ENCODE measurements at places on chromosomes 11 and 22.

DNA sequence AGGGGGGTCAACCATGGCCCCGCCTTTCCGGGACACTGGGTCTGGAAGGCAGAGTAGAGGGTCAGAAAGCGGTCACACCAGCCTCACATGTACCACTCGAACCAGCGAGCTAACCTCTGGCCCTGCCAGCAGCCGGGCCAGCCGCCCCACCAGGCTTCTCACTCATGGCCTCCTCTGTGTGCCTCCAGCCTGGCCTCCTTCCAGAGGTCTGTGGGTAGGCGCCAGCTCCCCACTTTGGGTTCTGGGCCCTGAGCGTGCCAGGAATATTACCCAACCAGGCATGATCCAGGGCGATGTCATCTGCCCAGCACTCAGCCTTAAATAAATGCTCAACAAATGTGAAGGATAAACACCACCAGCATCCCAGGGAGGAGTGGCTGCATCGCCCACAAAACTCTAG, 5.8 kb downstream of the SCUBE1 start:
- H3K4me3 ChIP-seq: no peak overlapping the region
- no peak for DNase-seq
- no peak overlapping the region for H3K27ac ChIP-seq
- H3K27me3 ChIP-seq: peaks cover 4% of the 10 kb centered on the region
- peaks cover 2% of the 10 kb centered on the region for H3K4me1 ChIP-seq
- H3K36me3 ChIP-seq: no peaks in the 10 kb centered on the region

DNA sequence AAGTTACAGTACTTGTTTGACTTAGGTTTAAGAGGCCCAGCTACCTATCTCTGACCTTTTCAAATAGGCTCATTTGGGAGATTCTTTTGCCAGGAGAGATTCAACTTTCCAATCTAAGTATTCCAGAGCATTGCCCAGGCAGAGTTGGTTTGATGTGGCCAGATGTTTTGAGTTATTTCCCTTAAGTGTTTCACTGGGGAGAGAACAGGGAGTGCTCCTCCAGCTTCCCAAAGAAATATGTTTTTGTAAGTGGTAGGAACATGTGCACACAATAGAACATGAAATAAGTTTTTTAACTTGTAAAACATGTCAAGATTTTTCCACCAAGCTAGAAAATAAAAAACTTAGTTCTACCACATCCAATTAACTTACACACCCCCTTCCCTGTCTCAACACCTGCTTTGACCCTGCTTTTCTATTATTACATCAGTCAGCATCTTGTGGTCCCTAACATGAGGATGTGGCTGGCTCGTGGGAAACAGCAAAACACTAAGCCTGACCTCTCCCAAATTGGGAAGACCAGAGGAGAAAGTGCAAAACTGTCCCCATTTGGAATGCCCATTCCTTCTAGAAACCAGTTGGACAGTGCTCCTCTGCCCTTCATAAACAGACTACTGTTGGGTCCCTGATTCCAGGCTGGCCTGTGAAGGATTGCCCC, 70.4 kb upstream of the RASSF10 start:
- no peak for DNase-seq
- H3K4me1 ChIP-seq: no peaks in the 10 kb centered on the region
- H3K27me3 ChIP-seq: no peaks in the 10 kb centered on the region
- no peak overlapping the region for H3K27ac ChIP-seq

DNA sequence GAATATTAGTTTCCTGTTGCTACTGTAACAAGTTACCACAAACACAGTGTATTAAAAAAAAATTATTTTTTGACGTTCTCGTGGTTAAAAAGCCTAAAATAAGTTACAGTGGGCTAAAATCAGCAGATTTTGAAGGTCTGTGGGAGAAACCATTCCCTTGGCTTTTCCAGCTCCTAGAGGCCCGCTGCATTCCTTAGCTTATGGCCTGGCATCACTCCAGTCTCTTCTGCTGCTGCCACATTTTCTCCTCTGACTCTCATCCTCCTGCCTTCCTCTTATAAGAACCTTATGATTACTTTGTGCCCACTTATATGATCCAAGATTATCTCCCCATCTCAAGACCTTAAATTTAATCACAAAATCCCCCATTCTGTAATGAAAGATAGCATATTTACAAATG, 392.7 kb downstream of the GUCY1A2 start:
- H3K4me3 ChIP-seq: no peak overlapping the region
- no peak for DNase-seq
- H3K4me1 ChIP-seq: no peaks in the 10 kb centered on the region
- no peaks in the 10 kb centered on the region for H3K27me3 ChIP-seq
- no peaks in the 10 kb centered on the region for H3K36me3 ChIP-seq
- no peak overlapping the region for H3K27ac ChIP-seq

GRCh38 chr11:99325847-99326246, 305.1 kb downstream of the CNTN5 start:
- H3K27ac ChIP-seq: no peak overlapping the region
- no peak overlapping the region for H3K4me3 ChIP-seq
- DNase-seq: no peak
- H3K27me3 ChIP-seq: no peaks in the 10 kb centered on the region
- H3K36me3 ChIP-seq: no peaks in the 10 kb centered on the region
- no peaks in the 10 kb centered on the region for H3K4me1 ChIP-seq

DNA sequence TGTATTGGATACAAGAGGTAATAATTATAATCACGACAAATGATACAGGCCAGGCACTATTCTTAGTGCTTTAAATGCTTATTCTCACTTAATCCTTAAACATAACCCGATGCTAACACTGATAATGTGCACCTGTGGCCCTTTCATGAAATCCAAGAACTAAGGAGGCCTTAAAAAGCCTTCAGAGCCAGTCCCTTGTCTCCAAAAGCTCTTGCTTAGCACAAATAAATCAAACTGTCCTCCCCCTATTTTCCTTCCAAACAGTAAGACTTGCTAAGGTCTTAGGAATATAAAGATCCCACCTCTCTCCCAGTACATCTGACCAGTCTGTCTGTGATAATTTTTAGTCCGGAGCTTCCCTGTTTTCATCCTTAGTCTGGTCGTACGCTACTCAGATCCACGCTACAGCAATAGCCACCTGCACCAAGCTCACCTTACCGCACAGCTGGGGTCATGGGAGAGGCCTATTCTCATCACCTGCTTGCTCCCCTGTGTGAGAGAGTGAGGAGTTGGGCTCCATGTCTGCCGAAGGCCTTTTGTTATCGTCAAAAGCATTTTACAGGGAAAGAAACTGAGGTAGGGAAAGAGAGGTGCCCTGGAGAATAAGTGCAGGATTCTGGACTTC, 16.9 kb downstream of the FXYD6 start:
- no peaks in the 10 kb centered on the region for H3K4me1 ChIP-seq
- peaks cover 2% of the 10 kb centered on the region for H3K27me3 ChIP-seq
- no peaks in the 10 kb centered on the region for H3K36me3 ChIP-seq
- no peak overlapping the region for H3K27ac ChIP-seq

GRCh38 chr22:45212306-45212709, 28.4 kb downstream of the KIAA0930 start:
- no peak for DNase-seq
- peaks cover 1% of the 10 kb centered on the region for H3K27me3 ChIP-seq
- peaks cover 4% of the 10 kb centered on the region for H3K4me1 ChIP-seq

GRCh38 chr11:95661162-95661561, 128.4 kb downstream of the FAM76B start:
- H3K27ac ChIP-seq: no peak overlapping the region
- peaks cover 3% of the 10 kb centered on the region for H3K36me3 ChIP-seq
- no peak for DNase-seq
- H3K27me3 ChIP-seq: peaks cover 4% of the 10 kb centered on the region
- no peak overlapping the region for H3K4me3 ChIP-seq
- no peaks in the 10 kb centered on the region for H3K4me1 ChIP-seq

GRCh38 chr11:10400856-10401255, 54.2 kb upstream of the AMPD3 start:
- no peak overlapping the region for H3K27ac ChIP-seq
- DNase-seq: no peak
- peaks cover 4% of the 10 kb centered on the region for H3K27me3 ChIP-seq
- peaks cover 1% of the 10 kb centered on the region for H3K4me1 ChIP-seq
- H3K4me3 ChIP-seq: no peak overlapping the region

DNA sequence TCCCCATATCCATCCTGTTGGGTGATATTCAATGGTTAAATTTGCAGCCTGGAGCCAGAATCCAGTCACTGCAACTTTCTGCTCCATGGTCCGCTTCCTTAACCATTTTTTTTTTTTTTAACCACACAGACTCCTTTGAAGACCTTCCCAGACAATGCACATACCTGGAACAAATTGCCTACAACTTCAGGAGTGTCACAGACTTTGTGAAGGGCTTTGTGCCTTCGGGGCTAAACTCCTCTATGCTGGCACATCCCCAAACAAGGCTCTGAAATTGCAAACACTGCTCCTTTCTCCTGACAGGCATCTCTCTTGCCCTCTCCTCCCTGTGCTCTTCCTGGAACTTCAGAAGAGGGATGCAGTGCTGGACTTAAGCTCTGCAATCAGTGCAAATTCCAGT, 40.6 kb downstream of the TENM4 start:
- no peaks in the 10 kb centered on the region for H3K4me1 ChIP-seq
- H3K36me3 ChIP-seq: no peaks in the 10 kb centered on the region
- no peak overlapping the region for H3K27ac ChIP-seq
- no peak for DNase-seq
- H3K27me3 ChIP-seq: peaks cover 2% of the 10 kb centered on the region

DNA sequence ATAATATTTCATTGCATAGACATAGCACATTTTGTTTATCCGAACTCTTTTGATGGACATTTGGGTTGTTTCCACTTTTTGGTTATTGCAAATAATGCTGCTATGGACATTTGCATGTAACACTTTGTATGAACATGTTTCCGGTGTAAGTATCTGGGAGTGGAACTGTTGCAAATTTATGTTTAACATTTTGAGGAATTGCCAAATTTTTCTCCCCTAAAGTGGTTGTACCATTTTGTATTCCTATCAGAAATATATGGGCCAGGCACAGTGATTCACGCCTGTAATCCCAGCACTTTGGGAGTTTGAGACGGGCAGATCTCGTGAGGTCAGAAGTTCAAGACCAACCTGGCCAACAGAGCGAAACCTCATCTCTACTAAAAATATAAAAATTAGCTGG, 16.0 kb downstream of the QSER1 start:
- H3K4me1 ChIP-seq: peaks cover 7% of the 10 kb centered on the region
- no peak for DNase-seq
- H3K27ac ChIP-seq: no peak overlapping the region
- no peaks in the 10 kb centered on the region for H3K27me3 ChIP-seq

GRCh38 chr11:76316726-76317125, 64.2 kb downstream of the THAP12 start:
- no peak for DNase-seq
- peaks cover 12% of the 10 kb centered on the region for H3K27me3 ChIP-seq
- no peaks in the 10 kb centered on the region for H3K36me3 ChIP-seq
- H3K4me1 ChIP-seq: no peaks in the 10 kb centered on the region
- H3K4me3 ChIP-seq: no peak overlapping the region
- no peak overlapping the region for H3K27ac ChIP-seq

DNA sequence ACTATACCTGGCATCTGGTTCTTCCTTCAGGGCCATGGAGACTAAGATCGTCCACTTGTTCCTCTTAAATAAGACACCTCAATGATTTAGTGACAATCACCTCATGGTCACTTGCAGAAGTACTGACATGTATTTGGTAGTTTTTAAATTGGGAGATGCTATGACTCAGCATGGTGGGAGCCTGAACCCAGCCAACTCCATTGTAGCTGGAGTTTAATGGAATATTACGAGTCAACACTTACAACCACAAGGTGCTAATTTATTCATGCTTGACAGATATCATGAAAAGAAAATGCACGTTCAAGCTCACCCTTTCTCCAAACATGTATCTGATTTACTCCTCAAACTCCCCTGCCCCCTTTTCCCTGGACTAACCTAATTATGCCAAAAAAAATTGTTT, 16.6 kb upstream of the APOL3 start:
- no peaks in the 10 kb centered on the region for H3K36me3 ChIP-seq
- H3K27ac ChIP-seq: no peak overlapping the region
- no peaks in the 10 kb centered on the region for H3K27me3 ChIP-seq

DNA sequence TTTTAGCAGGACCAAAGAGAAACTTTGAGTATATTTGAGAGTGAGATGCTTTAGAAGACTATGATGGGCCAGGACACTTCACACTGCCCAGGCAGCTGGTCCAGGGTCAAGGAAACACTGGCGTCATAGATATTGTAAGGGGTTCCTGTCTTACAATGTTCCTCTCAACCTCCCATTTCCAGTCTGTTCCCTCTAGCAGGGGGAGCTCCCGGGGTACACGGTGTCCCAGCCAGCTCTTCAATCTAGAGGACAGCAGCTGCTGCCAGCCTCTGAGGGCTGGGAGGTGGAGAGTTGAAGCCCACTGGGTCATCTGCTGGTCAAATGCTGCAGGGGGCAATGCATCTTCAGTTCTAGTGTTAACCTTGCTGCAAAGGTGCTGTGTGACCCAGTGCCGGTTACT, 40.7 kb upstream of the TIMP3 start:
- no peaks in the 10 kb centered on the region for H3K4me1 ChIP-seq
- DNase-seq: no peak
- H3K4me3 ChIP-seq: no peak overlapping the region

- H3K4me3 ChIP-seq: no peak overlapping the region
- no peak overlapping the region for H3K27ac ChIP-seq
- H3K4me1 ChIP-seq: no peaks in the 10 kb centered on the region
- no peaks in the 10 kb centered on the region for H3K36me3 ChIP-seq
- DNase-seq: no peak
- peaks cover 5% of the 10 kb centered on the region for H3K27me3 ChIP-seq
These were observed 62.6 kb upstream of the OLFML1 start for GRCh38 chr11:7422544-7423331.

GRCh38 chr22:40425082-40425481, 54.7 kb downstream of the SGSM3 start:
- no peak overlapping the region for H3K4me3 ChIP-seq
- H3K27me3 ChIP-seq: peaks cover 3% of the 10 kb centered on the region
- DNase-seq: no peak
- H3K27ac ChIP-seq: no peak overlapping the region
- peaks cover 8% of the 10 kb centered on the region for H3K4me1 ChIP-seq

- H3K27me3 ChIP-seq: peaks cover 2% of the 10 kb centered on the region
- H3K36me3 ChIP-seq: no peaks in the 10 kb centered on the region
- no peak overlapping the region for H3K4me3 ChIP-seq
- no peak for DNase-seq
- no peaks in the 10 kb centered on the region for H3K4me1 ChIP-seq
These were observed 10.2 kb upstream of the CLNS1A start for GRCh38 chr11:77647654-77648305.

DNA sequence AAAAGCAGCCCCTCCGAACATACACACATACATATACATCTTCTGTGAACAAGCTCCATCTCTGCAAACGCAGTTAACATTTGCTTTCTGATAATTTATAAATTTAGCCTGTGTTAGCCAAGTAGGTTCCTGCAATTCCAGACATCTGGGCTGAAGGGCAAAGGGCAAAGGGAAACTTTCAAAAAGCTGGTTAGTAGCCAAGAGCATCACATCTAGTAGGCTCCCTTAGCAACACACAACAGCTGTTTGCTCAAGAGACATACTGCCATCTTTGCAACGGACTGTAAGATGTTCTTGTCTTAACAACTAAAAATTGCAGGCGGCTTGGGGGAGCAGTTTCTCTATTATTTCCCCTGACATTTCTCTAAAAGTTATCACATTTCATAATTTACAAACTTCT, 134.9 kb downstream of the RBFOX2 start:
- H3K36me3 ChIP-seq: no peaks in the 10 kb centered on the region
- no peak overlapping the region for H3K27ac ChIP-seq
- H3K4me3 ChIP-seq: peak overlapping the region; percentile 79
- no peak for DNase-seq
- H3K27me3 ChIP-seq: peaks cover 9% of the 10 kb centered on the region

All from immature natural killer cell (primary cell).